Activated T-cell treated with anti-CD3 and anti-CD28 coated beads for 4 hours (primary cell): ENCODE measurements at places on chromosomes 16 and 17.

DNA sequence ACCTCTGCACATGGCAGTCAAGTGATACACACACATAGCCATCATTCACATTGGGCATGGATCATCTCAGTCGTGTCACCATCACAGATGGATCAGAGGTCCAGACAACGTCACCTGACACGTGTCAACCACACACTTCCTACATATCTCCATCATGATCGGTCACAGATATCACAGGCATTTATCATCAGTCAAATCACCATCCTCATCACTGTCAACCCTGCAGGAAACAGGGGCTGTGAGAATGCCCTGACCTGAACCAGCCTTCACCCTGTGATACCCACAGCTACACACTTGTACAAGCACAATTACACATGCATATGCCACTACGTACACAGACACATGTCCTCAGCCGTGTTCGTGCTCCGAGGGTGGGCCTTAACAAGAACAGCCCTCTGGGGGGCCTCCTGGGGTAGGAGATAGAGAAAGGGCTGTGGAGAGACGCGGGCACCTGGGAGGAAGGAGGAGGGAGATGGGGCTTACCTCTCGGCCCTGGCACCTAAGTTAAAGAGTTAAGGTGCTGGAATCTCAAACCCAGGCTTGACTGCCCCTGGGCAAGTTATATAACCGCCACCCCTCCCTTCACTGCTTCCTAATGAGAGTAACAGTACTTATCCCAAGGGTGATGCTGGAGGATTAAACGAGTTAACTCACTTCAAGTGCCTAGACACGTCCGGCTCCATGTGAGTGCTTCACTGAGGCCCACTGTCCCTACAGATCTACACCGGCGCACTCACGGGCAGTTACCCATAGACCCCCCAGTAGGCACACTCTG lies 1.1 kb downstream of the SLC12A4 start:
- DNase-seq = no peak

GRCh38 chr17:30208214-30208613 lies 27.3 kb downstream of the SLC6A4 start:
- DNase-seq = no peak

- peak; percentile 59 for DNase-seq
Measured at GRCh38 chr17:57833179-57833939, 16.5 kb downstream of the MRPS23 start.

- DNase-seq = no peak
Measured at GRCh38 chr17:4511199-4511932, 12.7 kb downstream of the SPNS2 start.

- no peak for DNase-seq
Measured at GRCh38 chr16:79372503-79373184, 227.9 kb downstream of the MAF start.

- no peak for DNase-seq
Measured at GRCh38 chr16:5575646-5576245, 478.2 kb upstream of the EEF2KMT start.

DNA sequence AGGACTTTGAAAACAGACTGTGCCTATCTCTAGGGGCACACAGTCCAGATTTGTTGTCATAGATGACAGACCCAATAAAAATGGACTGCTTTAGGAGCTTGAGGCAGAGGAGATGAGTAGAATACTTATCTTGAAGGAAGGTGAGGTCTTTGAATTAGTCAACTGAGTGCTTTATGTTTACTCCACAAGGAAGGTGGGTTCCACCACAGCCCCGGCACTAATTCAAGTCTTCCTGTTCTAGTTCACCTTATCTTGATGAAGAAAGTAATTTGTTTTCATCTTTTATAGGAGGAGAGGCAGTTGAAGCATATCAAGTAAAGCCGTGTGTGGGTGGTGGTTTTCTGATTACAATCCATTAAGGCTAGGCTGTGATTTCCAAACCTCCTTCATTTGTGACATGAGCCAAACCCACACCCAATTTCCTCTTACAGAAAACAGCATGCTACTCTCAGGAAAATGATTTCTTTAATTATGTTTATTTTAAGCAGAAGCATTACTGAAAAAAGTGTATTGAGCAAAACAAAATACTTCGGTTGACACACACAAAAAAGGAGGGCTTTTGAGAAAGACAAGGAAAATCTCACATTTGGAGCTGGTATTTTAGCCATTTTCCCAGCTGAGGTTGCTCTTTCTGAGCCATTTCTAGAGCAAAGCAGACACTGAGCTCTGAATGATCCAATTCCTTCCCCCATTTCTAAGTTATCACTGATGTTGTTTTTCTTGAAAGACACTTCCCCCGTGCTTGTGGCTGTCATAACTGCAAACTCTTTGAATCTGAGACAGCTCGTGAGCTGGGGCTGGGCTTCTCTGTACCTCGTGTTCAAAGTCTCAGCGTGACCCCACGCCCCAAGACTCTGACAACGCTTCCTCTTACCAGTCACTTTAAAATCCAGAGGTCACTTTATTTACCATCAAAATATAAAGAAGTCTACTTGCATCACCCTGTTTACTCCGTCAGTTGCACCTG lies 35.4 kb downstream of the CDRT15 start:
- peak; percentile 31 for DNase-seq

- DNase-seq = peak; percentile 27
Measured at GRCh38 chr17:1229349-1229899, 40.8 kb upstream of the BHLHA9 start.

DNA sequence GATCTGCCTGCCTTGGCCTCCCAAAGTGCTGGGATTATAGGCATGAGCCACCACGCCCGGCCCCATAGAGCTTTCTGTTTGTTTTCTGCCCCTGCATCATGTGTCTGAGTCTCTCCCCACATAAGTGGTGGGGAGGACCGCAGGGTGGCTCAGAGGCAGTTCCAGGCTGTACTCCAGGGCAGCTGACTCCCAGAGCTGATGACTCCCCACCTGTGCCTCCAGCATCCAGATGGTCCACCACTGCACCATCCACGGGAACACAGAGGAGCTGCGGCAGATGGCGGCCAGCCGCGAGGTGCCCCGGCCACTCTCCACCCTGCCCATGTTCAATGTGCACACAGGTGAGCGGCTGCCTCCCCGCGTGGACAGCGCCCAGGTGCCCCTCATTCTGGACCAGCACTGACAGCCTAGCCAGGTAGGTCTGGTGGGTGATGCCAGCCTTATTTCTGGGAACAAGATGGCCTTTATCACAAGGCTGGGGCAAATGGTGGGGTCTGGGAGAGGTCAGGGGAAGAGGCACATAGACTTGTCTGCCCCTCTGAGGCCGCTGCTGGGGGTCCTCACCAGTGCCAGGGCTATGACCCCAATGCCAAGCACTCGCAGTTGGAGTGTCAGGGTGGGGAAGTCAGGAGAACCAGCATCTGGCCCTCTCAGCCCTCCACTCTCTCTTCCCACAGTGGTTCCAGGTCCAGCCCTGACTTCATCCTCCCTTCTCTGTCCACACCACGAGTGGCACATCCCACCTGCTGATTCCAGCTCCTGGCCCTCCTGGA lies 9.4 kb downstream of the SGCA start:
- DNase-seq = no peak

GRCh38 chr17:80113033-80113484 lies 11.7 kb downstream of the GAA start:
- no peak for DNase-seq

GRCh38 chr16:88467541-88467944 lies 14.5 kb downstream of the ZFPM1 start:
- DNase-seq = no peak

DNA sequence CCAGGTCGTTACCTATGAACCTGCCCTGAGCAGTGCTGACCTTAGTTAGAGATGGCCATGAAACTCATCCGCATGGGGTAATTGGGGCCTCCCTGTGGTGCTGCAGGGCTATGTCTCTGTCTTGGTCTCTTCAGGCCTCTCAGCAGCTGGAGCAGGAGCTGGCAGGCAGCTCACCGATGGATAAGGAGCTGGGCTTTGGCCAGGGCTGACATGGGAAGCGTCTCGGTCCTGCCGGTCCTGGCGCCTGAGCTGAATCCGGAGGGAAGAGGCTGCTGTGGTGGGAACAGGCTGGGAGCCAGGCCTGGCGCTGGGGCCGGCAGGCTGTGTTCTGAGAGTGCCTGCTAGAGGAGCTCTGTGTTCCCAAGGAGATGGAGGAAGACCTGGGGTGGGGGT lies 10.1 kb downstream of the IL32 start:
- no peak for DNase-seq

- no peak for DNase-seq
Measured at GRCh38 chr16:88549671-88550245, 20.4 kb upstream of the ZC3H18 start.

DNA sequence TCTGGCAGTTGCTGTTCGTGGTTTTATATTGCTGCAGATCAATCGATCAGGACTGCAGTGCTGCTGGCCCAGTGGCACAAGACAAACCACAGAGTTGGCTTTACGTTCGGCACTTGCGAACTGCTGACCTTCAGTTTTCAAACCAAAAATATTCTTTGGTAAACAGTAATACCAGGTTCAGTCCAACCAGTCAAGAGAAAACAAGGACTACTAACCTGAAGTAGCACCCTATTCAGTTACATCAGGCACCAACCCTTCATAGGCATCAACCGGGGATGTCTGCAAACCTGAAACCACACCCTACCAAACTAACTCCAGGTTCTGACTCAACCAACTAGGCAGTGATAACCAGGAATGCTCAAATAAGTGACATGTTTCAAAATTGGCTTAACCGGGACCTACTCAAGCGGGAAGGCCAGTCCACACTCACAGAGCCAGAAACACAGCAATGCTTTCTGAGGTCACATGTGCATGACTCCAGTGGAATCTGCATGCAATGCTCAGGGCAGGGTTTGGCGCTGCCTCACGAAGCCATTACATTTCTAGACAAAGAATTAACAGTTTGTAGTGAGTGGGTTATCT lies 91.1 kb downstream of the SMG6 start:
- DNase-seq = no peak

GRCh38 chr16:89864527-89864820 lies 8.9 kb upstream of the TCF25 start:
- DNase-seq = no peak

GRCh38 chr16:64168371-64168770 lies 953.5 kb downstream of the CDH11 start:
- DNase-seq = no peak

DNA sequence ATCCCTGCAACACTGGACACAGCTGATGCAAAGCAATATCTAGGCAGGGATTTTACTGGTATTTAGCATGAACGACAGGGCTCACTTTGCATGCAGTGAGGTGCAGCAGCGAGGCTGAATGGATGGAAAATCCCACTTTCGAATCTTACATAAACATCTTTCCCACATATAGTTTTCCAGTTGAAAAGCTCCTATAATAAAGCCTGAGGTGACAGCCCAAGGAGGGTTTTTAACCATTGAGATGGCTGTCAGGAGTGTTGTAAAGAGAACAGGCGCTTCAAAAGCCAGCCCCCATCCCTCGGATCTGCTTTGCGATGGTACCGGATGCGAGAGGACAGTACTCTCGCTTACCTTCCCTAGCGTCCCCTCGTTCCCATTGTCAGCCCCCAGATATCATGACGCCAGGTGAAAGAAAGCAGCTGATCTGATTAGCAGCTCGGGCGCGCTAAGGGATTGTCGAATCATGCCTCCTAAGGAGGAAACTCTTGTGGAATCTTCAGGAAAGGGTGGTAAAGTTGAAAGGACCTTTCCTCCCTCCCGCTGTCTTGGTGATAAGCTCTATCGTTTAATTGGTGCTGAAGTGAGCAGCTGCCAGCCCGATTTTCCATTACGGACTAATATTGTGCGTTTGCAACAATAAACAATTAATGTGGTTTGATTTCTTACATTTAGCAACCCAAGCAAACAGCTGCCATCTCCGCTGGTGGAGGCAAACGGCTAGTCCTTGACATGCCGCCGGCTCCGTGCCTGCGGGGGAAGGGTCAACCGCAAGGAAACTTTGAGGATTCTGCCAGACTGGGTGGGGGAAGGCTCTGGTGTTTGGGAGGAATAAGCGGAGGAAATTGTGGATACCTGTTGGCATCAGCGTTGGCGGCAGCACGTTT lies 1.8 kb downstream of the CDH8 start:
- no peak for DNase-seq

GRCh38 chr16:54455030-54455725 lies 168.6 kb upstream of the IRX3 start:
- no peak for DNase-seq

- DNase-seq = no peak
Measured at GRCh38 chr17:43011728-43012472, 5.3 kb downstream of the IFI35 start.

- no peak for DNase-seq
Measured at GRCh38 chr17:69555056-69555455, 140.6 kb downstream of the MAP2K6 start.

DNA sequence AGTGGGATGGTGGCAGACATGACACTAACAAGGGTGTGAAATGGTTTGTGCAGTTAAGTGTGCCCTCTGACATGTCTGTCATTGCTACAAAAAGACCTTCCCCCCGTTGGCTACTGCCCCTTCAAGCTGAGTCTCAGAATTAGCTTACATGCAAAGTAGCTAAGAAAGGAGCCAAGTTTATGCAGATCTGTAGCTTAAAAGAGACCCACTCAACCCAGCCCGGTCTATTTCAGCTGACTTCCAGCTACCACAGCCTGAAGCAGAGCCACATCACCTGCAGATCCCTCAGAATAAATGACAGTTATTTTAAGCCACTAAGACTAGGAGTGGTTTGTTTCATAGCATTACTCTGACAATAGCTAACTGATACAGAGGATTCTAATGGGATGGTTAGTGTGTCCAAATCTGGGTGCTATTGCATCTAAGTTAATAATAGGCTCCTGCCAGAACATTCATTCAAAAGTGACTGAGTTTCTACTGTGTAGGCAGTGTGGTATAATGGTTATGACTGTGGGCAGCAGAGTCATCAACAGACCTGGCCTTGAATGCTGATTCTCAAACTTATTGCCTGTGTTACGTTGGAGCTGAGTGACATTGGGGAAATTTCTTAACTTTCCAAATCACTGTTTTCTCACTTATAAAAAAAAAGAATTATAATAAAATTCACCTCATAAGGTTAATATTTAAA lies 11.7 kb downstream of the C17orf67 start:
- DNase-seq = no peak

GRCh38 chr17:80833952-80834892 lies 157.4 kb upstream of the CHMP6 start:
- DNase-seq = no peak

GRCh38 chr17:38585918-38586529 lies 19.7 kb downstream of the SRCIN1 start:
- no peak for DNase-seq

- no peak for DNase-seq
Measured at GRCh38 chr17:39564211-39564848, 43.4 kb downstream of the NEUROD2 start.

- no peak for DNase-seq
Measured at GRCh38 chr17:4607773-4608187, 23.5 kb downstream of the SMTNL2 start.
